ENCODE measurements at places on chromosomes 13 and 19.
A peak's percentile ranks its signal among the peaks of the same experiment; 100 is the strongest.

DNA sequence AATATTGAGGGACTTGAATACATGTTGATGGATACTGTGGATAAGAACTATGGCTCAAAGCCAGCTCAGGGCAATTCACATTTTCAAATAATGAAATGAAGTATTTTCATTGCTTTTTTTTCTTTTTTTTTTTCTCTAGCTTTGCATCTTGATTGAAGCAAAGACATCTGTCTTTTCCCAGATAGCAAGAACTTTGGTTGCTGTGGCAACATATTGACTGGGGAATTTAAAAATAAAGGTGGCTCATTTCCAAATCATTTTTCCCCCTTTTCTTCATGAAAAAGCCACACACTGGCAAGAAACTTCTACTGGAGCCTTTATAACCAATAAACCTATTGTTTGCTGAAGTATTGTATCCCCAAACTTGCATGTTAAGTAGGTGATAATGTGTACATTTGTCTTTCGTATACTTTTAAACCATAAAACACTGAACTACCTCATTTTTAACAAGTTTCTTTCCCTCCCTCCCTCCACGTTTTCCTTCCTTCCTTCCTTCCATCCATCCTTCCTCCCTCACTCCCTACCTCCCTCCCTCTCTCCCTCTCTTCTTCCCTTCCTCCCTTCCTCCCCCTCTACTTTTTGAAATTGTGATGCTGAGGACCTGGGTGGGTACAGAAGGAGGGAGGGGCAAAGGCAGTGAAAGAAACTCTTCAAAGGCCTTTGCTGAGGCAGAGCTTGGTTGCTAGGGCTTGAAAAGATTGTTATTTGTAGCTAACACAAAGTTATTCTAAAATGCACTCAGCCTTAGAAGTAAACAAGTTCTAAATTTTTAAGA, 343.5 kb upstream of the SPRY2 start:
- no peak for DNase-seq

DNA sequence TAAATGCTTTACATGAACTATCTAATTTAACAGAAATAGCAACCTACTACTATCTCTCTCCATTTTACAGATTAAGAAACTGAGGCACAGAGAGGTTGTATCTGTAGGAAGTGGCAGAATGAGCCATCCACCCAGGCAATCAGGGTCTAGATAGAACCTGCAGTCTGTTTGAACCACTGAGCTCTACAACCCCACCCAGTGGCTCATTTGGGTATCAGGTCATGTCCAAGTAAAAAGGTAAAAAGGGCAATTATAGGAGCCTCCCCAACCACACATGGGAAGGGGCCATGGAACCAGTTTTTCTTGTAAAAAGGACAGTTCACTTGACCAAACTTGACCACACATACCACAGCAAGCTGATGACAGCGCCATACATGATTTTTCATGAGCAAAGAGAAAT, 92.9 kb upstream of the SGCG start:
- no peak for DNase-seq

DNA sequence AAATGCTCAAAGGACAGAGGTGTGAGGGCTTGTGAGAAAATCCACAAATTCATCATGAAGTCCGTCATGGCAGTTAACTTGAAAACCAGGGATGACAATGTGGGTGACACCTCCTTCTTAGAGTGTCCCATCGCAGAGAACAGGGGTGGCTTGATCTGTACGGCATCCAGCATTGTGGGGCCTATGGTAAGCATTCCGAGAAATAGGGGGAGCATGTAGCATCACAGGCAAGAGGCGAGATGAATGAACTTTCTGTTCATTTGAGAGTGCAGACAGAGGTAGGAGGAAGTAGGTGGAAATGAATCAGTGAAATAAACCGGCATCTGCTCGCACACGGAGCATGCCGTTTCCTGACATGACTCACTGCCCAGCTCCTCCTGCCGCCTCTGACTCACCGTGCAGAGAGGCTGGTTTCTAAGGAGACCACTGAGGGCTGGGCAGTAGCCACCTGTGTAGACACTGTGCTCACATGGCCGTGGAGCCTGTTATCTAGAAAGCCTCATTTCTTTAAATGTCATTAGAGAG, 339.0 kb downstream of the RFC3 start:
- peak; percentile 65 for DNase-seq

DNA sequence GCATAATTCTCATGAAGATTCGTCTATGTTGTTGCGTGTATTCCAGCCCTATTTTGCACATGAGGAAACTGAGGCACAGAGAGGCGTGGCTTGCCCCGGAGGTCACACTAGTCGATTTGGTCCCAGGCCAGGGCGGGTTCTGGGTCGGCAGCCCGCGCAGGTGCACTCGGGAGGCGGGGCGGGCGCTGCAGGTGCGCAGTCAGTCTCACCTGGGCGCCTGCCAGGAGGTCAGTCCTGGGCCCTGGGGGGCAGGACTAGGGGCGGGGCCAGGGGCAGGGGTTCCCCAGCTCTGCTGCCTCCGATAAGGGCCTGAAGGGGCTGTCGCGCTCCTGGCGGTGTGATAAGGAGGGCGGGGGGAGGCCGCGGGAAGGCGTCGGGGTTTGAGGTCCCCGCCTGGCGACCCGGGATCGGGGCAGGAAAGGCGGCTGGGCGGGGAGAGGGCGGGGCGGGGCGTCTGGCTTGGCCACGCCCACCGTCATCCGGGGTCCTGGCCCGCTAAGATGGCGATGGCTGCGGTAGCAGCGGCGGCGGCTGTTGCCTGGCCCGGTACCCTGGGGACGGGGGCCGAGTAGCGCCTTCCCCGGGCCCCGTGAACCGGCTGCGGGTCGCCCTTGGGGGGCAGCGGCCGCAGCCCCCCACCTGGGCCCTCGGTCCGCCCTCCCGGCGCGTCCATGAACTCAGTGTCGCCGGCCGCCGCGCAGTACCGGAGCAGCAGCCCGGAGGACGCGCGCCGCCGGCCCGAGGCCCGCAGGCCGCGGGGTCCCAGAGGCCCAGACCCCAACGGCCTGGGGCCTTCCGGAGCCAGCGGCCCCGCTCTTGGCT, at the start of gene ATG4D:
ATG4D (plus strand) TSS at position 485 of the 822 bp plus-strand sequence; CDS start at position 672, 187 bp downstream.
- DNase-seq: no peak

- DNase-seq: no peak
Measured at GRCh38 chr19:45154064-45154827, 6.5 kb downstream of the NKPD1 start.

DNA sequence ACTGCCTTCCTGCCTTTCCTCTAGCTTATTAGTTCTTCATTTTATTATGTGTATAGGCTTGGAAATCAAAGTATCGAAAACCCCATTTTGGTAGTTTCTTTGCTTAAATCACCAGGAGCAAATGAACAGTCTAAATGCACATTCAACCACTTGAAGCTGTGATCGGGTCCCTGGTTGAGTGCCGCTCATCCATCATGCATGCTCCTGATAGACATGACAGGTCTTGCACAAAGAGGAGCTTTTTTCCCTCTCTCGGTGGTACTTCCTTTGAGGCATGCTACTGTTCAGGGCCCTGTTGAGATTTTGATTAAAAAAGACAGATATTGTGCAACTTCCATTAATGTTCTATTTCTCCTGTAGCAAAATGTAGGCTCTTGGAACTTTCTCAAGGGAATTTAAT, 185.8 kb downstream of the OLFM4 start:
- no peak for DNase-seq

- no peak for DNase-seq
Measured at GRCh38 chr13:33611121-33611805, 206.7 kb upstream of the RFC3 start.

DNA sequence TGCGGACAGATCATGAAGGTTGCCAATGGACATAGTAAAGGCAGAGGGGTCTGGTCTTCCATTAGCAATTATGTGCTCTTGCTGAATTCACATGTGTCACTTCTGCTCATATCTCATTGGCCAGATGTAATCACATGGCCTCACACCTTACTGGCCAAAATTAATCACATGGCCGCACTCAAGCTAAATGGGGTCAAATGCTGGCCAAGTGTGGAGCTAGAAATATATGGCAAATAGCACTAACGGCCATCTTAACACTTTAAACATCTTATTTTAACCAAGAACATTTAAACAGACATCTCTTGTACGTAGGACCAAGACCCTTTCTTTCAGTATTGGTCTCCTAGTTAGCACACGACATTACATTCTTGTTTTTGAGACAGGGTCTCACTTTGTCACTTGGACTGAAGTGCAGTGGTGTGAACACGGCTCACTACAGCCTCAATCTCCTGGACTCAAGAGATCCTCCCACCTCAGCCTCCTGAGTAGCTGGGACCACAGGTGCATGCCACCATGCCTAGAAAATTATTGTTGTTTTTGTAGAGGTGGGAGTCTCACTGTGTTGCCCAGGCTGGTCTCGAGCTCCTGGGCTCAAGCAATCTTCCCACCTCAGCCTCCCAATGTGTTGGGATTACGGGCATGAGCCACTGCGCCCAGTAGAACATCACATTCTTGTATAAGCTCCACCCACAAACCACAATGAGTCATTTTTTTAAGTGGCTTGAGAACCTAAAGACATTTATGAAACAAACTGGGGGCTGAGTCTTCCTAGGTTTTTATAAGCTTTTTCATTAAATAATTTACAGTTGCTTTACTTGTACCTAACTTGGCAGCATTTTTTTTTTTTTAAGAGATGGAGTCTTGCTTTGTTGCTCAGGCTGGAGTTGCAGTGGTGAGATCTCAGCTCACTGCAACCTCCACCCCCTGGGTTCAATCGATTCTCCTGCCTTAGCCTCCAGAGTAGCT, 2.9 kb upstream of the PTOV1 start:
- peak; percentile 31 for DNase-seq

- DNase-seq: no peak
Measured at GRCh38 chr13:92436924-92437323, 789.7 kb upstream of the GPC6 start.

GRCh38 chr19:21841488-21842097, 5.6 kb upstream of the ZNF43 start:
- DNase-seq: no peak
